ENCODE measurements at places on chromosomes 2 and 18. TPM values are rescaled to one million over a fixed set of nuclear protein-coding genes. Genes with fewer than 3 reads are reported as not detected.

- no peak for DNase-seq
These were observed 103.0 kb upstream of the SOX11 start for GRCh38 chr2:5589183-5589582.

GRCh38 chr2:164840458-164840929, 1.1 kb downstream of the COBLL1 start:
- peak; percentile 89 for DNase-seq

- no peak for DNase-seq
These were observed 359.3 kb downstream of the KIAA1328 start for GRCh38 chr18:37188016-37188791.

- DNase-seq, result peak; percentile 85
These were observed 168.2 kb downstream of the FAM210A start for GRCh38 chr18:13558124-13558523.

GRCh38 chr2:238684362-238685326, 163.2 kb upstream of the TWIST2 start:
- DNase-seq, result peak; percentile 83

DNA sequence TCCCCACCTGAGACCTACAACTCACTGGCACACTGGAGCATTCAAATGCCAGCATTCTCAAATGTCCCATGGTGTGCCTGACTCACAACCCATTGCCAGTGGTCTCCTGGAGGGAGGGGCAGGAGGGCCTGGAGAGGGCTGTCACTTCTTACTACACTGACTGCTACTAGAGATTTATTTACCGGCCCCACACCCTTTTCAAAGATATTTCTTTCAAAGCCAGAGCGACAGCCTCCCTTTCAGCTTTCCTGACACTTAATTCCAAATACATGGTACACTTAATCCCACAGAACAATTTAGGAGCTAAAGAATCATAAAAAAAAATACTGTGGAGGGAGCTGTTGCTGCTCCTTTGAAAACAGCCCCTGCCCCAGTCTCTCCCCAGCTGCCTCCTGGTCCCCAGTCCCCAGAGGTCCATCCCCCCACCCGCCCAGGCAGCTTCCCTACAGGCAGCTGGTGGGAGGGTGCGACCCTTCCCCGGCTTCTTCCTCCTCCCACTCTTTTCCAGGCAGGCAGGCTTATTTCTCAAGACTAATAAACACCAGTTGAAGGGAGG, 129.1 kb upstream of the SMAD2 start:
- DNase-seq, result no peak

GRCh38 chr2:142741764-142742269, 135.6 kb upstream of the KYNU start:
- no peak for DNase-seq

GRCh38 chr2:239160226-239161143, 240.3 kb downstream of the HDAC4 start:
- DNase-seq, result peak; percentile 52

GRCh38 chr18:78995740-78996395, 16.2 kb downstream of the SALL3 start:
- DNase-seq, result no peak

- DNase-seq, result peak; percentile 79
These were observed 19.8 kb upstream of the GPR55 start for GRCh38 chr2:230944757-230945372.

DNA sequence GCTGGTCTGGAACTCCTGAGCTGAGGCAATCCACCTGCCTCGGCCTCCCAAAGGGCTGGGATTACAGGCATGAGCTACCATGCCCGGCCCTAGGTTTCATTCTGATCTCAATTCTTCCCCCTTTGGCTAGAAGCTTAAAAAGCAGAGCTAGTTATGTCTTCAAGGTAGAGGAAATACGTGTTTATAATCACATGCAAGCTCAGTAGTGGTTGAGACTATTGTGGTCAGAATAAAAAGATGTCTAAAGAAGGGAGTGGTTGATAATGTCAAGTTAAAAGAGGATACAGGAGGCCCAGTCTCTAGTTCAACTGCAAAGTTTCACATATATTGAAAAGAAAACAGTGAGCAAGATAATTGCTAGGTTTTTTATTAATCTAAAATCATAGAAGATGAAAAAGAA, 807.8 kb upstream of the ACVR2A start:
- DNase-seq, result no peak

- DNase-seq, result no peak
These were observed 18.4 kb upstream of the VIT start for GRCh38 chr2:36677996-36678605.

DNA sequence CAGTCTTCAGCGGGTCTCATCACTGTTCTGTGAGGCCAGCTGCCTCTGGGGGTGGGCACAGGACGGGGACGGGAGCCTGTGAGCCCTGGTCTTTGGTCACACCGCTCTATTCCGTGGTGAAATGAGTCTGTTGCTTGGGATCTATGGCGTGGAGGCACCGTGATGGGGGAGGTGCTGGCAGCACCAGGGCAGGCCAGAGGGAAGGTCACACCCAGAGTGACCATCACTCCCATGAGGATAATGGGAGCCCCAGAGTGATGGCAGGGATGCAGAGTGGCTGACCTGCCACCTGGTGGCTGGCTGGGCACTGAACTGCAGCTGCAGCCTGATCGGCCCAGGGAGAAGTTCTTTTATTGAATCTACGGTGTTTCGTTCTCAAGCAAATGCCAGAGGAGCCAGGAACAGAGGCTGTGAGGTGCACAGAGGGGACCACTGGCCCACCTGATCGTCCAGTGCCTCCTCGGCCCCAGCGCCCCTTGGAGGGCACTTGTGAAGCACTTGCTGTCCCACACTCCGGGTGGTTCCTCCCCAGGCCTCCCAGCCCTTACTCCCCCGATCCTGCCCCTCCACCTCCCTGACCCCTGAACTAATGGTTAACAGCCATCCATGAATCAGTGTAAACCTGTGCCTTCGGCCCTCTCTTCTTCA, 17.9 kb downstream of the KCNIP3 start:
- DNase-seq, result no peak

- no peak for DNase-seq
These were observed 23.7 kb downstream of the INPP1 start for GRCh38 chr2:190367091-190367490.

- no peak for DNase-seq
These were observed 242.1 kb upstream of the TNP1 start for GRCh38 chr2:217101972-217102371.

- no peak for DNase-seq
These were observed 77.8 kb upstream of the TFCP2L1 start for GRCh38 chr2:121362774-121363173.

DNA sequence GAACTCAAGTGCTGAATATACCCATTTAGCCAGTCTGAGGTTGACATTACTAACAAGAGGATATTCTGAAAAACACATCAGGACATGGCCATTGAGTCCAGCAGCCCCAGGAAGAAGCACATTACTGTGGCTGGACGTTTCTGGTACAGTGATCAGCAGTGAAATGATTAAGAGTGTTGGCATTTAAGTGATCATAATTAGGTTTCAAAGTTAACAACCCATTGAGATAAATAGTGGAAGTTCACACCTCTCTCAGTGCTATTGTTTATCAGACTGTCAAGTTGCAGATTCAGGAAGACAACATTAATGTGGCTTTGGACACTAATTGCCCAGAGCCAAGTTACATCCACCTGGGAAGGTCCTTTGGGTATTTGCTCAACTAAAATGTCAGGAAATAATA, 139.5 kb upstream of the GAREM1 start:
- DNase-seq, result no peak

DNA sequence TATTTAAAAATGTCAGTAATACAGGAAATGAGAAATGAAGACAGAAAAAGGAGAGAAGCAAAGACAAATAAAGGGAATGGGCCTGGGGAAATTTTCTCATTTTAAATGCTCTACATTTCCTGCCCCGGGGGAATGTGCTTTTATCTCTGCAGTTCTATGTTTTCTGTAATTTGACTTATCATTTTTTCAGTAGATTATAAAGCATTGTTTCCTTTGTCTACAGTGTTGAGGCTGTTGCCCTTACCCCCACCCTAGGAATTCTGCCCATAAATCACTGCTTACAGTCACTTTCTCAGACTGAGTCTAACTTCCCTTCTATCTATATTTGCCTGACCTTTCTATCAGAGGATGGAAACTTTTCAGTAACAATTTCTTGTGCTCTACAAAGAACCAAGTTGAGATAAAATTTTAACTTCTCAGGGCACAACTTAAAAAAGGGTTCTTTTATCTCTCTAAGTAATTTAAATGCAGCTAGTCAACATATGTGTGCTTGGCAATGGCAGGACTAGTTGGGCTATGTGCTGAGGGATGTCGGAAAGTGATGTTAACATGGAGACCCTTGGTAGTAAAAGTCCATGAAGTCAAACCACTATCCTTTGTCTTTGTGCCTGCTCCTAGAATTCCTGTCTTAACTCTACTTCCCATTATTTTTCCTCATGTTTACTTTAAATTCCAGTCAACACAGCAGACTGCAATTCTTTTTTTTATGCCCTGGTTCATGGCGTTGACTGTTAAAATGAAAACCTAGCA, 146.5 kb upstream of the MMADHC start:
- DNase-seq, result no peak

- DNase-seq, result no peak
These were observed 23.5 kb downstream of the EMX1 start for GRCh38 chr2:72940786-72941185.

DNA sequence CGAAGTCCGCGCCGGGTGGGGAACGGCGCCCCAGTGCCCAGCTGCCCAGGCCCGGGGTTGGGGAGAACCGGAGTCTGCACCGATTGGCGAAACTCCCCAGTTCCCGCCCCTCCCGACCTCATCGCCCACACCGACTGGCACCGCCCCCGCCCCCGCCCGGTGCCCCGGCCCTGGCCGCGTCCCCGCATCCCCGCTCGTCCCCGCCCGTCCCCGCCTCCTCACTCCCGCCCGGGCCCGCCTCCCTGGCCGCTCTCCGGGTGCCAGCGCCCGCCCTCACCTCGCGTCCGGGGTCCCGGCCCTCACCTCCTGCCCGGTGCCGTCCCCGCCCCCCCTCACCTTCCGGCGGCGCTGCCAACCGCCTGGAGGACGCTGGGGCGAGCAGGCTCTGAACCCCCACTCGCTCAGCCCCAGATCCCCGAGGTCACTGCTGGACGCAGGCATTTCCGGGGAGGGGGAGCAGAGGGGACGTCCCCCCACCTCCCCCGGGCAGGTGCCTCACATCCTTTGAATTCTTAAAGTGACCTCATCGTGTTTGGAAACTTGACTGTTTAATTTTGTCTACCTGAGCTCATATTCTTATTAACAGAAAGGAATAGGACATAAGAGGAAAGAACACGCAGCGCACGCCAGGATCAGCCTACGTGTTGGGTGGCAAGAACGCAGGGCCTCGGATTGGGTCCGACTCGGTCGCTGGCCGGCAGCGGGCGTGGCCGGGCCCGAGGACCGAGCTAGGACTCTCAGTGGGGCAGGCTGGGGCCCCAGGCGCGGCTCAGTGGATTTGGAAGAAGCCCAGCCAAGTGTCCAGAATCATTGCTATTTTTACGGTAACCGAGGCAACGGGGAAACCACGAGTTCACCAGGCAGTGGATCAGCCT, at the start of gene FAM110C:
TSS of gene FAM110C (minus strand) at position 35 of the 875 bp plus-strand sequence. CDS start 120 bp downstream, outside the sequence.
- DNase-seq, result peak; percentile 38

DNA sequence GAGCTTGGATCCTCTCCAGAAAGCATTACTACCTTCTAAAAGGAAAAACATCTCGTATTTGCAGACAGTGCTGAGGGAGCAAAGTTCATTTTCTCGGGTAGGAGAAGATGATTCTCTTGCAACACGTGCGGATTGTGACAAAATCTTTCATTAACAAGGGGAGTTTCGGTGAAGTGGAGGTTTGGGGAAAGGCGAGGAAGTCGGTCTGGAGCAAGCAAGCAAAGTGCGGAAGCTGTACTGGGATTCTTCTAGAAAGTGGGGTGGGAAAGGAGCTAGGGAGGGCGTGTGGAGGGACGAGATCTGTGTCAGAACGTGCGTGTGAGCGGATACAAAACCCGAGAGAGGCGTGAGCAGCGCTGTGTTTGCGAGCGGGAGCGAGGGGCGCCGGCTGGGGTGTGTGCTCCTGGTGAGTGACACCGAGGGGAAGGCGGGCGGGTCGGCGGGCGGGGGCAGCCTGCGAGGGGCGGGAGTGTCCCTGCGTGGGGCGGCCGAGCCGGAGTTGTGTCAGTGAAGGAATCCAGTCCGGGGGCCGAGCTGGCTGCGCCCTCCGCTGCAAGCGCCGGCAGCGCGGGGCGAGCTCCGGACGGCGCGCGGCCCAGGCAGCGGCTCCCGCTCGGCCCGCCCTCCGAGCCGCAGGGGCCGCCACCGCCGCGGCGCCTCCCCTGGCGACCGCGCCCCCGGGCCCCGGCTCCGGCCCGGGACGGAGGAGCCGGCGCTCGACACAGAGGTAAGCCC, at the start of gene SPATS2L:
TSS of gene SPATS2L (plus strand) at position 498 of the 735 bp plus-strand sequence. CDS start 82,552 bp downstream, outside the sequence.
- peak; percentile 64 for DNase-seq

DNA sequence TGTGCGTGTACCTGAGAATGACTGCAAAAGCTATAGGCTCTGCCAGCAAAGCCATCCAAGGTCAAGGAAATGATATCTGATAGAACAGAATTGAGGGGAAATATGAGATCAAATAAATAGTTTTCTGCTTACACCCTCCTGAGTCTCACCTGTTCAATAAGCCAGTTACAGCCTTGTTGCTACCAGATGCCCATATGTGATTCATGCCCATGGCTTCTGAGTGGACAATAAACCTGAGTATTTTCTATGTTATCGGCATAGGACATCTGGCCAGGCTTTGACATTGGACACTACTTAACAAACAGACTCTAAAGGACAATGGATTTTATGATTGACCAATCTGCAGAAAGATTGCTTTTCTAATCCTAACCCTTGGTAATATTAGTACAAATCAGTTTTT, 297.9 kb downstream of the LRATD1 start:
- no peak for DNase-seq

DNA sequence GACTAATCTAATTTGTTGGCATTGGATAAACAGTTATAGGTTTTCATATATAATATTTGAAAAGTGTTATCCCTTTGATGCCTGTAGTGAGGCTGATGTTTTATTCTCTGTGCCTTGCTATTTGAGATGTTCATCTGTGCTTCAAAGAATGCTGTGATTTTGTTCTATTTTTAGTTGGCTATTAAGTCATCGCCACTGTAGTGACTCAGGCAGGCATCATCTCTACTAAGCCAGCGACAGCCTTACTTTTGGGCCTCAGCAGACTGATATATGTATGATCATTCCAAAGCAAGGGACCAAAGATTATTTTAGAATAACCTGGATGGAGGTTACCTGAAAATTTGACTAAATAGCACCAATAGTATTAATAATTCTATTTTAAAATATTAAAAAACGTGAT, 1674.5 kb upstream of the NXPH2 start:
- DNase-seq, result no peak

GRCh38 chr2:167706800-167707199, 540.6 kb downstream of the STK39 start:
- no peak for DNase-seq

The PPP1R1C gene
- 1.5 TPM for total RNA-seq

The BOLL gene
- not detected for total RNA-seq

The C2orf72 gene
- 2.4 TPM for total RNA-seq

The CERS6 gene
- total RNA-seq, result 53.7 TPM

The IL1RN gene
- 140 TPM for total RNA-seq

The LYG2 gene
- 9.6 TPM for total RNA-seq

The ANKRD30B gene
- total RNA-seq, result not detected

The TEX44 gene
- not detected for total RNA-seq

The MC5R gene
- total RNA-seq, result not detected

The SPATA3 gene
- total RNA-seq, result 0.25 TPM

The PCARE gene
- not detected for total RNA-seq
